ENCODE measurements at places on chromosomes 2 and 18. TPM values are rescaled to one million over a fixed set of nuclear protein-coding genes. Genes with fewer than 3 reads are reported as not detected.

GYPC gene
- total RNA-seq, result 99.5 TPM

ABCG8 gene
- 0.12 TPM for total RNA-seq

SPP2 gene
- total RNA-seq, result not detected

TEKT4 gene
- total RNA-seq, result not detected

MYCN gene
- total RNA-seq, result 0.35 TPM

EPHA4 gene
- 21.3 TPM for total RNA-seq

SLC40A1 gene
- total RNA-seq, result 32.1 TPM

CACNB4 gene
- total RNA-seq, result 1.7 TPM

PLA2R1 gene
- 15.0 TPM for total RNA-seq

DNA sequence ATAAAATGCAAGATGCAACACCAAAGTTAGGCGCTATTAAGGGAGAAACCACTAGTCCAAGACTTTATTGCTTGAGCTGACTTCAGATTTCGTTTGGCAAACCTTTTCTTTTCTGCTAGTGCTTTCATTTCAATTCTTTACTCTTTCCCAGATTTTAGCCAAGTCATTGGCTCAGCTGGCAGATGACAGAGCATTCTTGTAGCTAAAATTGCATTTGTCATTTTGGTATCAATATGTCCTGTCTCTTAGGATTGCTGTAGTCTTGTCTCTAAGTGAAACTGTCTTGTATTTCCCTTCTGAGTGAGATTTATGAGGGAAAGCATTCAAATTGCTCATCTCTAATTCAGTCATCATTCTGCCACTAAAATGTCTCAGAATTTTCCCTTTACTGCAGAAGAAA lies 335.1 kb downstream of the METTL4 start:
- no peak for ATAC-seq

GRCh38 chr2:28750316-28751251 lies 1.0 kb upstream of the PPP1CB start:
- ATAC-seq, result no peak

DNA sequence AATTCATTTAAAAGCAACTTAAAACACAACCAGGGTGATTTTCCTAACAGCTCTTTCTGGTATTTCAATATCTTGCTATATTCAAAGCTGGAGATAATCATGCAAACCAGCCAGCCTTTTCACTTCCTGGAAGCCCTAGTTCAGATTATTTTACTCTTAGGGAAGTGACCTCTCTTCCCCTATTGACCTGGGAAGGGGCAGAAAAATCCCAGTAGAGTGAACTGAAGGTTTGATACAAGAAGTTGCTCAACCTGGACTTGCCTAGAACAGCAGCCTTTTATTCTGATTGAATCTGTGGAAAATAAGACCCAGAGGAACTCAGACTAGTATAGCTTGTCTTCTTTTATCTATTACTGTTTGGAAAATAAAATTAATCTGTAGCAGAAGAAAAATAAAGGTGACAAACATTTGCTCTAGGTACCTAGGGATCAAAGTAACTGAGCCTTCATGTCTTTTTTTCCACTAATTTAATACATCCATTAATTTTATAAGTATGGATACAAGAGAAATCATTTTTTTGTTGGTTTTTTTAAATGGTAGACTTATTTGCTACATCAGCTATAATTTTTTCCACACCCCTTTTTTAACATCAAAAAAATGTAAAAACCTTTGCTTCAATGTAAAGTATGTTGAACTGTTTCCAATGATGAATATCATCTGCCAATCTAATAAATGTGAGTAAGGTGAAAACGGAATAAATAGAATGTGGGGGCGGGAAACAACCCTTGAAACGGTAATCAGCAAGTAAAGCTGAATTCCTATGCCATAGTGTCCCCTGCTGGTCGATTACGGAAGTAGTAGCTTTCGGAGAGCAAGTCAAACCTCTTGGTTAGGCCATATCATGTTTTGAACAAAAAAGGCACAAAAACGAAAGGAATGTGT lies 629.9 kb downstream of the NRXN1 start:
- ATAC-seq, result no peak

DNA sequence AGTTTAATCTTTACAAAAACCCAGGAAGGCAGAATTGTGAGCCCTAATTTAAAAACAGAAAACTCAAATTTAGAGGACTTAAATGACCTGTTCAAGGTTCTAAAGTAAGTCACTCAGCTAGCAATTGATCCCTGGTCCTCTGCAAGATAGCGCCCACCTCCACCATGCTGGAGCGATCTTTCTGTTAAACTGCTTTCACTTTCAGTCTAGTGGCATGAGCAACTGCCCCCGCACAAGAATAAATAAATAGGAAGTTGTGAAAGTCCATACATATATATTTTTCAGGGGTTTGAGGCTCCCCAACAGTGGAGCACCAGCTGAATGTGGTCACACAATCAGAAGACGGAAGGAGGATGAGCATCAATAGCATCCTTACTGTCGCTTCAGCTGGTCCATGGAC lies 217.9 kb downstream of the NAPG start:
- no peak for ATAC-seq

GRCh38 chr18:55869556-55870501 lies 281.8 kb upstream of the TCF4 start:
- peak; percentile 89 for ATAC-seq

DNA sequence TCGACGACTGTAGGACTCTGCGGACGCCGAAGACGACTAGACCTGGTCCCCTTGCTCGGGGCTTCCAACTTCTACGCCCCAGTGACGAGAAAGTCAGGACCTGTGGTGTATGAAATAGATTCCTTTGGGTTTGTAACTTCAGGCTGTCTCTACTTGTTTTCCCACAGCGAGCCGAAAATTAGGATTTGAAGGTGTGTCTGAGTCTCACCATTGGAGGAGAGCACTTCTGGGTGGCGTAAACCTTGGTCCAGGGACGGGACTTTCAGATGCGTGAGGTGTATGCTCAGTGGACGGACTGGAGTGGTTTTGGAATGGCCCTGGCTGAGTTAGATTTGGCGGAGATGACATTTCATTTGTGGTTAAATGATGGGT lies 1.3 kb downstream of the BIRC6 start:
- ATAC-seq, result no peak

GRCh38 chr2:196276421-196276820 lies 105.0 kb upstream of the STK17B start:
- no peak for ATAC-seq

GRCh38 chr18:62186499-62186773 lies 420 bp downstream of the PIGN start:
- no peak for ATAC-seq

- ATAC-seq, result no peak
These were observed 316.7 kb upstream of the CHAC2 start for GRCh38 chr2:53450923-53451322.

DNA sequence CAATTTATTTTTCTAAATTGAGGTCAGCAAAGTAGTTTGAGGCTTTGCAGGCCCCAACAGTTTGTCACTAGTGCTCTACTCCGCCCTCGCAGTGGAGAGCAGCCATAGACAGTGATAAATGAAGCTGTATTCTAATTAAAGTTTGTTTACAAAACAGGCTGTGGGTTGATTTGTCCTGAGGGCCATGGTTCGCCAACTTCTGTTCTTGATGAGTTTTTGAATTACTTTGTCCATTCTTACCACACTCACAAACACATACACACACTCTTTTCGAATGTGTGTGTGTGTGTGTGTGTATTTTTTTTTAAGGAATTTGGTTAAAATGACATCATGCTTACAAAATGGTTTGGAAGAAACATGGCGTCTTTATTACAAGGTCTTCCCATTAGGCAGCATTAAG lies 68.6 kb downstream of the MTCL1 start:
- ATAC-seq, result no peak

- ATAC-seq, result no peak
These were observed 125.7 kb upstream of the TTC39C start for GRCh38 chr18:23888881-23889280.

Measured in gastroesophageal sphincter (tissue), 4 donors.